ENCODE measurements at places on chromosomes 3 and 15.

- no peak for DNase-seq
These were observed 381.6 kb downstream of the FEZF2 start for GRCh38 chr3:61991706-61992105.

GRCh38 chr3:69364354-69364753, 21.5 kb downstream of the FRMD4B start:
- no peak for DNase-seq

DNA sequence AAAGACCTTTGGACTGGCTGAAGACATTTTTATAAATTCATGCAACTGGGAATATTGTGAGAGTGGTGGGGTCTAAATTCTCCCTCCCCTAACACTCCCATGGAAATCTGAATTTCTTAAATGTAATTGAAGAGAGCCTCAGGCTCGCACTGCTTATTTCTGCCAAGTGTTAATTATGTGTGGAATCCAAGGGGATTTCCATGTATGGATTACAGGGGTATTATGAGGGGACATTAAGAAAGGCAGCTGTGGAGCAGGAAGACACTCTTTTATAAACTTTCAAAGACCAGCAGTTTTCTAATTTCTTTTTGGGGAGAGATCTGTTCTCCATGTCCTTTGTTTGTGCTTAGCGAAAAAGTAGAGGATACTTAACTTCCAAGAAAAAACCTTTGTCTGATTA, 152.1 kb upstream of the TBL1XR1 start:
- DNase-seq = no peak

GRCh38 chr3:43966530-43966929, 275.2 kb upstream of the TOPAZ1 start:
- DNase-seq = no peak

DNA sequence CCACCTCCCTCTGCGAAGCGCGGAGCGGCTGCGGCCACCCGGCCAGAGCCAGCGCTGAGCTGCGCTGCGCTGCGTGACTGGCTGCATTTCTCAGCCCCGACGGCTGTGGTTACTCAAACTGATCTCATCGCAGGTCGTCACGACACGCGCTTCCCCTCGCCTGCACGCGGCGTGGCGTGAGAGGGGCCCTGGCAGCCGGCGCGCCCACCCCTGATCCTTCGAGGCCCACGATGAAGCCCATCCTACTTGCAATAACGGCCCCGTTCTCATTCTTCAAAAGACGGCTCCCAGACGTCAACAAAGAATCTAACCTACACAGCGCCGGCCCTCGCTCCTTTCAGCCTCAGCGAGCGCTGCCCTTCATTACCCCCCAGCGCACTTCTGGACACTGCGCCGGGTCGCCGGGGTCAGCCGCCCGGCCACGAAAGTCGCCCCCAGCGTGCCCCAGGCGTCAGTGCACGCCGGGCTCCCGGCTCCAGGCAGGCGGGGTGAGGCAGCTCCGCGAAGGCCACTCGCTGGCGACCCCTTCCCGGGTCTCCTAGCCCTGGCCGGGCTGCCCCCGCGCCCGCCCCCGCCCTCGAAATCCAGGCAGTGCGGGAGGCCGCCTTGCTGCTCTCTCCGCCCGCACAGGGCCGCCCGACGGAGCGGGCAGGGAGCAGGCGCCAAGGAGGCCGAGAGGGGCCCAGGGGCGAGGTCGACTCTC, 9.9 kb upstream of the LEKR1 start:
- peak; percentile 2 for DNase-seq

GRCh38 chr15:83477808-83478537, 30.8 kb downstream of the SH3GL3 start:
- no peak for DNase-seq

- DNase-seq = no peak
These were observed 161.6 kb downstream of the TCF12 start for GRCh38 chr15:57079931-57080620.

- no peak for DNase-seq
These were observed 602.4 kb downstream of the UNC13C start for GRCh38 chr15:54580643-54581042.

- DNase-seq = no peak
These were observed 13.0 kb upstream of the UBR1 start for GRCh38 chr15:43118829-43119228.

DNA sequence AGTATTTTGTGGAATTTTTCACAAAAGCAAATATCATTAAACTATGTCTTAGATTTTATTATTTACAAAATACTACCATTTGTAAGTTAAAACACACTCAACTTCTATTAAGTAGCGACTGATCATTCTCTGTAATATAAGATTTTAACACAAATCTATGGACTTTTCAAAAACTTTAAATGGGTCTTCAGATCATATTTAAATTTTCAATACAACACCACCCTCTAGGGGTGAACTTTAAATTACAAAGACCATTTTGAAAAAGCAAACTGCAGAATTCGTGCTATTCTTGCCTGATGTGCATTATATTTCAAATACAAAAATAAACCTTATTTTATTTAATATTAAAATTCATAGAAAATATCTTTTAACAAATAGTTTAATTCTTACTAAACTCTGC, 8.2 kb upstream of the VGLL4 start:
- no peak for DNase-seq

DNA sequence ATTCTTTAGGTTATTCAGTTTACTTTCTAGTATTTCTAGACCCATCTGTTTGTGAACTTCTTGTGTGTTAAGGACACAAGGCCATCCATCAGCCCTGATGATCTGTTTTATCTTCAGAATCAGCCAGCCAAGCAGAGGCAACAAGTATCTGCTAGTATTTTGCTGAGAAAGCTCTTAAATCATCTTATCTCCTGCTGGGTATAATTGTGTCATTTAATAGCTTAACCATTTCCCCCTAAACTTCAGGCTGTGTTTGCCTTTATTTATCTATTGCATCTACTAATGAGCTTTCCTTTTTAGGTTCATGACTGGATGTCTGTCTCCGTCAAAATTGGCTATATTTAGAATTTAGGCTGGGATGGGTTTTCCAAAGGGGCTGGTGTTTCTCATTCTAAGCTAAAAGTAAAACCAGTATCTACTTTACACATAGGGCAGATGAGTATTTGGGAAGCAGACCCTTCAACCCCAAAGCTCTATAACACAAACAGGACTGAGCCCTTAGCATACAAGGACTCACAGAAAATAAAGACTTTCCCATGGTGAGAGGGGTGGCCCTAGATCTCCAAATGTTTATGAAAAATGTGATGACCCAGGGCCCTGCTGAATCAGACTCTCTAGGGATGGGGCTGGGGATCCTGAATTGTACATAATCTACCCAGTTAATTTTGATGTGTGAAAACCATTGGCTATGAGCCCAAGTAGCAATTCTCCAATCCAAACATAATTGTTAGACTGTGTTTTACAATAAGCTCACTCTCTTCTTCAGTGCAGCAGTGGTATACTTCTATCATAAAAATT, 65.3 kb upstream of the PSMD6 start:
- no peak for DNase-seq

DNA sequence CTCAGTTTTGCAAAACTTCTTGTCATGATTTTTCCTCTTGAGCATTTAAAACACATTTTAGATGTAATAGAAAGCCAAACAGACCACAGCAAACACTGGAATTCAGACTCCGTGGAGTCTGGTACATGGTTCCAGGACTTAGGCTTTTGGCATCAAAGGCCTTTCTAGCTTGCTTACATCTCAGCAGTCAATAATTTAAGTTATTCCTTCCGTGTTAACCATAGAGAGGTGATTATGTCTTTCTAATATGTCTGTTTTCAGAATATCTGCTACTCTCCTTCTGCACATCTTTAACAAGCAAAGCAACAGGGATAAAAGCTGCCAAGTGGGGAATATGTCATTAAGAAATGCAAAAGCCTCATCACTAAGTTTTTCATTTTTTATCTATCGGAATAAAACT, 171.7 kb upstream of the CRBN start:
- DNase-seq = no peak

DNA sequence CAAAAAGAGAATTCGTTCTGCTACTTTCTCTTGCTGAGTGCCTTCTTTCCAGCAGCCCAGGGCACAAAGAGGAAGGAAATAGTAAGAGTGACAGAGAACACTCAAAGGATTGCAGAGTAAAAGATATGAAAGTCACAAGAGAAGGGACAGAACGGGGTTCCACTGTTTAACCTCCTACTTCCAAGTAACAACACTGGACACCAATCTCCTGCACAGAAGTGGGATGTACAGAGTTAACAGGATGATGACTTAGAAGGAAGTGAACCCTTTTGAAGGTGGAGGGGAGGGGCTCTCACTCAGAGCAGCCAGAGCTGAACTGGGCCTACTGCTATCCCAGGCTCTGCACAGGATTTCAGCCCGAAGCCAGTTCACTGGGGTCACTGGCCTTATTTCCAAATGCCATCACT, 130.1 kb upstream of the PRICKLE2 start:
- DNase-seq = no peak

DNA sequence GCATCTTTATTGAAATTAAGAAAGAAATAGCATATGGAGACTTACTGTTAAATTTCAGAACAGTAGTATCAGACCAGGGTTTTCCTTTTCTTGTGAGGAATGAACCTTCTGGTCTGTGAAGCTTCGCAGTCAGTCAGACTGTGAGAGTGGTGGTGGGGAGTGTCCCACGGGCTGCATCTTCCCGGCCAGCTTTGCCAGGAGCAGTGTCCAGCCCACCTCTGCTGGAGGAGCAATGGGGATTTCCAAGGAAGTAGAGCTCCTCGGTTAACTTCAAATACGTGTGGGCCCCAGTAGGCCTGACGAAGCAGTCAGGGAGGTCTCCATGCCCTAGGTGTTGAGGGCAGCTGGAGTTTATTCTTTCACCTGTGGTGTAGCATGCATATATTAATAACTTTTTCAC, 40.9 kb upstream of the FBXL22 start:
- DNase-seq = no peak

- no peak for DNase-seq
These were observed 207.8 kb downstream of the PLCL2 start for GRCh38 chr3:17092583-17092933.

DNA sequence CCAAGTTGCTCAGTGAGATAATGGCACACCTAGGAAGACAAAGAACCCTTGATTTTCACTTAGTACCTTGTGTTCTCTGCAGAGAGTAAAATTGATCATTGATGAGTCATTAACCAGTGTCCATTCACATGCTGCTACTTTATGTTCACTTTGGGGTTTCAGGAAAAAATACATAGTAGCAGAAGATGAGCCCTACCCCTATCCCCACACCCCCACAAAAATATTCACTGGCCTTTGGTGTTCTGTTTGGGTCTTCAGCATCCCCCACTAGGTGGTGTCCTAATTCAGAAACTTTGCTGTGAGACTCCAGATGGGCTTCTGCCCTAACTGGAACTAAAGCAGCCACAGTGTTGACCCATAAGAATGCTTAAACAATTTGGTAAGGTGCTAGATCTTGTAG, 178.8 kb downstream of the KLHL25 start:
- no peak for DNase-seq

GRCh38 chr15:74174219-74174957, 878 bp downstream of the ISLR start:
- DNase-seq = no peak

- DNase-seq = no peak
These were observed 40.1 kb upstream of the PARP14 start for GRCh38 chr3:122640437-122640999.

DNA sequence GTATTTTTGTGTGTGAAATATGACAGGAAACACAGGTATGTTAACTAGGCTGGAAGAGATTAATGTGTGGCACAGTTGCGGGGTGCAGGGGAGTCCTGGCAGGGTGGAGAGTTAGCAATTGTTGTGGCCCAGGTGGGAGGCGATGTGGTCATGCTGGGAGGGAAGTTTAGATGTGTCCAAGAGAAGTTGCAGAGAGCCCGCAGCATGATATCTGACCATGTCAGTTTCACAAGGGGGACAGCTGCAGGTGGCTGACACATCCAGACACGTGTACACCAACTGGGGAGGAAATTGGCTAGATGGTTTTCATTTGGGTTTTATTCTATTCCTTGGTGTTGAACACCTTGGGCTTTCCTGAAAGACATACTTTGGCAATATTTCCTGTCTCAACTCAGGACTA, 172.8 kb upstream of the RGMA start:
- DNase-seq = no peak

DNA sequence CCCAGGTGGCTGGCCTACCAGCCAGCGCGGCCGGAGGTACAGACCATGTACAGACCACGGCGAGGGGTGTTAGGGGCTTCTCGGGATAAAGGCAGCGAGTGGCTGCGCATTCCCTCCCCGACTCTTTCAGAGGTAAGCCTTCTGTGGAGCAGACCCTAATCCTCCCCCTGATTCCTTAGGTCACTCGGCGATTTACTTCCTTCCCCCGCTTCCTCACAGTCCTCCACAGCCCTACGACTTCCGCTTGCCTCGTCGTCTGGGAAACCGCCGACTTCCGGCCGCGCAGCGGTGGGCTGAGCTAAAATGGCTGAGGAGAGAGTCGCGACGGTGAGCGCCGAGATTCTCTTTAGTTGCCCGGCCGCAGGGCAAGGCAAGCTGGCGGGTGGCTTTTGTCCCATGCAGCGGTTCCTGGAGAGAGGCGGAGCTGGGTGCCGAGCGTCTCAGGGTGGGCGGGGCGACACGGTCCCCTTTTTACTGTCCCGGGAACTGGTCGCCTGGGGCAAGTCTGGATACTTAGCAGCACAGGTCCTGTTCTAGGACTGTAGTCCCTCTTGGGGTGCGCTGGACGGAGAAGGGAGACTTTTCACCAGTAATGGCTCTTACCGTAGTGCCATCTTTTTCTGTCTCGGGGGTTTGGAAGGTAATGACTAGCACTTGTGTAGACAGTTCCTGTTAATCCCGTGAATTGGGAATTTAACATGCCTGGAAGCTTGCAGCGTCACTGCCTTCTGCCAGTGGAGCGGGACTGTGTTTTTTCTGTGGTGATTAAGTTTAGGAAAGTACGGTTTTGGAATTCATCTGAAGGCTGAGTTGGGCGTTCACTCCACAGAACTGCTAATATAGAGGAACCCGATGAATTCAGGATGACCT, at the start of the genes BBS4 and HIGD2B:
BBS4 (plus strand) TSS at position 283 of the 870 bp plus-strand sequence; CDS start at position 304, 21 bp downstream.
HIGD2B (minus strand) TSS at position 258 of the 870 bp plus-strand sequence. CDS start 9,808 bp downstream, outside the sequence.
- peak; percentile 67 for DNase-seq

- no peak for DNase-seq
These were observed 2.7 kb downstream of the SLC6A20 start for GRCh38 chr3:45793482-45794176.

DNA sequence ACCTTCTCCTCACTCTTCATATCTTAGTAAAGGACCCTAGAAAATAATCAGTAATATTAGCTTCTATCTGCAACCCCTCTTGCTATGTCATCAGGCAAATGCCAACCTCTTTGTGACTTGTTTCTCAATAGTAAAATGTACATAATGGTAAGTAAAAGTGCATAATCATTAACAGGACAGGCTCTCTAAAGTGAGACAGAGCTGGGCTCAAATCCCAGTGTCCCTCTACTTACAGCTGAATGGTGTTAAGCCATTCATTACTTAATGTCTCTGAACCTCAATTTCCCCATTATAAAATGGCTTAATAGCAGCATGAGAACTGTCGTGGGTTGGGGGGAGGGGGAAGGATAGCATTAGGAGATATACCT, 62.6 kb upstream of the ATP11B start:
- DNase-seq = no peak

GRCh38 chr15:74655424-74655823, 39.8 kb downstream of the CLK3 start:
- DNase-seq = no peak

Data from stimulated activated CD8-positive, alpha-beta memory T cell treated with anti-CD3 and anti-CD28 coated beads, Interleukin-15, amount 100 ng/mL, for 24 hours (primary cell).